NCI-H187 (cell line): ENCODE measurements at places on chromosomes 1 and 21.
A peak's percentile ranks its signal among the peaks of the same experiment; 100 is the strongest.

- DNase-seq: no peak
Observed at GRCh38 chr1:45243476-45244343, 37.3 kb upstream of the ZSWIM5 start.

DNA sequence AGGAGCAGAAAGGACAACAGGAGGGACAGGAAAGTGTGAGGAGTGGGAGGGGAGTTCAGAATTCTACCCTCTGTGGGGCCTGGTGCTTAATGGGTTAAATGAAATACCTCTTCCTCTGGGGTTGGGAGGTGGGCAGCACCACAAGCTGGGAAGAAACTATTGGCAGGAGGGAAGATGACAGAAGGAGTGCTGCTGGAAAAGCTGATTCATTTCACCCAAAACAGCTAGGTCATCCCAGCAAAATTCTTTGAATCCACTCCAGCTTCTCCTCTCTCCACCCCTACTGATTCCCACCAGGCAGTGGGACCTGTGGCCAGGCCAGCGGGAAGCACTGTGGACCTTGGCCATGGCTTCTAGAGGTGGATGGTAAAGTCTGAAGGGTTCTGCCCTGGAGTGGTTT lies 12.8 kb downstream of the BCAN start:
- DNase-seq: no peak

DNA sequence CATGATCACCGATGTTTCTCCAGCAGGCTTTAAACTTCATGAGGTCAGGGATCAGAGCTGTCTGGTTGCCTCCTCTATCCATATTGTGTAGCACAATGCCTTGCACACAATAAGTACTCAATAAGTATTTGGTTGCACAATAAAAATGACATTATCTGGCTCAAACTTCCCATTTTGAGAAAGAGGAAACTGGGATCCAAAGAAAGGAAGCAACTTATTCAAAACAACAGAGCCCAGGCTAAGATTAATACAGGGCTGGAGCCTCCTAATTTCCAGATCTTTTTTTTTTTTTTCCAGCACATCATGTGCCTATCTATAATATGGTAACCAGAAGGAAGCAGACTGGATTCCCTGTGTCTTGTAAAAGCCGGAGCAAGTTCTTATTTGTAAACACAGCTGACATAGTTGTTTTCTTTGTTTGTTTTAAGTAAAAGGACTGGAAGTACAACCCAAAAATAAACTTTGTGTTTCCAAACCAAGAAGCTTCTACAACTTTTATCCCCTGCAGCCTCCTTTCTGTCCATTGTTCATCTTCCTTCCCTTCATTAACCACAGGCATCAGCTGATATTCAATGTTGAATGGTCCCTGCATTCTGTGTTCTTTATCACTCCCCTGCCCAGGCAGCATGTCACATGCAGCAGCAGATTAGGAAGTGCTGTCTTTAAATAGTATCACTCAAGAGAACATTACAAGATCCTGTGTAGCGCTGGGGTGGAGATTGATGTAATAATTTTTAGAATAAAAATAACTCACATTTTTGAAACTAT lies 71.2 kb upstream of the HOOK1 start:
- no peak for DNase-seq

DNA sequence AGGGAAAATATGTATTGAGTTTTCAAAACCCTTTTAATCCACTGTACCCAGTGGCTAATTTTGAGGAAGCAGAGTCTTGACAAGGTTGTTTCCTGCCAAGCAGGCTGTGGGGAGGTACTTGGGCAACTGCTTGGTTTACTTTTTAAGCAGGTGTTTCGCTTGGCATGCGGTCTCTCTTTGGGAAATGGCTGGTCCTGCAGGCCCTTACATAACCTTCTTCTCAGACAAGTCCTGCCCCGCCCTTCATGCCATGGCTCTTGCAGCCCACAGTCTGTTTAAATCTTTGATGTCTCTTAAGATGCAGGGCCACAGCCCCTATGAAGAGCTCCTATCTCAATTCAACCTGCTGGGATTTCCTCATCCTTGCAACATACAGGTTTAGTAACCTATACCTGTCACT lies 36.0 kb upstream of the ABCD3 start:
- DNase-seq: no peak

- DNase-seq: no peak
Observed at GRCh38 chr21:37829447-37829846, 86.8 kb downstream of the KCNJ6 start.

- DNase-seq: peak; percentile 43
Observed at GRCh38 chr1:150516050-150516591, 569 bp downstream of the FALEC start.
